ENCODE measurements at places on chromosomes 13 and 19.

GRCh38 chr13:109208522-109208921 lies 577.9 kb downstream of the IRS2 start:
- no peak for DNase-seq

- no peak for DNase-seq
Observed at GRCh38 chr13:60410299-60410698, 13.3 kb downstream of the TDRD3 start.

DNA sequence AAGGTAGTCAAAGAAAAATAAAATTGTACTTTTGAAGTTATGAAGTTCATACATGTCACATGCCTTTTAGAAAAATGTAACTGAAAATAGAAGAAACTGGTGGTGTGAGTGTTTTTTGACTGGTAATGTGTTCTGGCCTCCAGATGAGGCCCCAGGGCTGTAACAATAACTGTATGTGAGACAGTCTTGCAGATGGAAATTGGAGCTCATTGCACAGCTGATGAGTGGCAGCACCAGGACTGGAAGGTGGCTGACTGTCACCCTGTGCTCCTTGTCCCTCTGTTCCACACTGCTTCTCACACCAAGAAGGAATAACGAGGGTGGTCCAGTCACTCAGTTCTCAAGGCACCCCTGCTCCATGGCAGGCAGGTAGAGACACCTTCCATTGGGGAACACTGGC lies 215.6 kb downstream of the SLC7A1 start:
- no peak for DNase-seq

GRCh38 chr13:40442826-40443225 lies 223.6 kb downstream of the FOXO1 start:
- no peak for DNase-seq

DNA sequence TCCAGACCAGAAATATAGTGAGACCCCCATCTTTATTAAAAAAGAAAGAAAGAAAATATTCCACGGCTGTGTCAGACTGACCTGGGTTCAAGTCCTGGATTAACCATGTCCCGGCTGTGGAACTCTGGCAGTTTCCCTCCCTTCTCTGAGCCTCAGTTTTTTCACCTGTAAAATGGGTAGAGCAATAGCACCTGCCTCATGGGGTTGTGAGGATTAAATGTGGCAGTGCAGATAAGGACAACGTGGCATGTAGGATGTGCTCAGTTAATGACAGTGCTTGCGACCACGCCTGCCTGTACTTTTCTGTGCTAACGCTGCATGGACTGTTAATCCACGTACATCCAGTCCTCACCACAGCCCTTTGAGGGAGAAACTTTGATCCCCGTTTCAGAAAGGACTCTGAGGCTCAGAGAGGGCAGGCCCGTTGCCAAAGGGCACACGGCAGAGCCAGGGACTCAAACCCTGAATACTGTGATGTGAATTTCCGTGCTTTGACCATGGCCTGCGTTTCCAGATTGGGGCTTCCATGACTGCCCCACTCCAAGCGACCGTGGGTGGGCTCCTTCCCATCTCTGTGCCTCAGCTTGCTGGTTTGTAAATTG lies 16.1 kb downstream of the SBK2 start:
- no peak for DNase-seq

DNA sequence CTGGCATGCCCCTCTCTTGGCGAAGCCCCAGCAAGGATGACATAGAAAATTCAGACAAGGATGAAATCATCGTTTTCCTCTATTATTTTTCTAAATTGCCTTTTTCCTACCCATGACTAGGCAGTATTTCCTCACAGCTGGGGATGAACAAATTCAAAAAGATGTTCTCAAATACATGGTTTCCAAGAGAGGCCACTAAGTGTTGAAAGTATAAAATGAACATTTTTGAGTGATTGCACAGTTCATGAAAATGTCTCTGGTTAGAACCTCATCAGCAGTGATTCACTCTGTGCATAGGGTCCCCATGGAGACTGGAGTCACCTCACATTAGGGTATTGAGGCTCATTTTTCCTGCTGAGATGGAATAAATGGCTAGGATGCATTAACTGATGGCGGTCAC lies 373.7 kb downstream of the DNAJC15 start:
- DNase-seq = no peak

GRCh38 chr13:67574320-67575233 lies 344.4 kb upstream of the PCDH9 start:
- no peak for DNase-seq

- DNase-seq = peak; percentile 20
Observed at GRCh38 chr19:45179072-45179891, 698 bp downstream of the BLOC1S3 start.

Data from T follicular helper cell (primary cell).